ENCODE measurements at places on chromosomes 3 and 15. TPM values are rescaled to one million over a fixed set of nuclear protein-coding genes. Genes with fewer than 3 reads are reported as not detected.

DNA sequence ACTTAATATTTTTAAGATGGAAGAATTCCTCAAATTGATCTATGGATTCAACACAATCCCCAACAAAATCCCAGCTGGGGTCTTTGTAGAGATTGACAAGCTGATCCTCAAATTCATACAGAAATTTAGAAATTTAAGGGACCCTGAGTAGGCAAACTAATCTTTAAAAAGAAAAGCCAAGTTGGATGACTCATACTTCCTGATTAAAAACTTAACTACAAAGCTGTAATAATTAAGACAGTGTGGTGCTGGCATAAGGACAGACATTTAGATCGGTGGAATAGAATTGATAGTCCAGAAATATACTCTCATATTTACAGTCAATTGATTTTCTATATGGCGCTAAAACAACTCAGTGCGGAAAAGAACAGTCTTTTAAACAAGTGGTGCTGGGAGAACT, 11.6 kb downstream of the FAM162A start:
- no peak for DNase-seq

GRCh38 chr3:49998326-49998725, 58.4 kb downstream of the RBM6 start:
- no peak for DNase-seq

DNA sequence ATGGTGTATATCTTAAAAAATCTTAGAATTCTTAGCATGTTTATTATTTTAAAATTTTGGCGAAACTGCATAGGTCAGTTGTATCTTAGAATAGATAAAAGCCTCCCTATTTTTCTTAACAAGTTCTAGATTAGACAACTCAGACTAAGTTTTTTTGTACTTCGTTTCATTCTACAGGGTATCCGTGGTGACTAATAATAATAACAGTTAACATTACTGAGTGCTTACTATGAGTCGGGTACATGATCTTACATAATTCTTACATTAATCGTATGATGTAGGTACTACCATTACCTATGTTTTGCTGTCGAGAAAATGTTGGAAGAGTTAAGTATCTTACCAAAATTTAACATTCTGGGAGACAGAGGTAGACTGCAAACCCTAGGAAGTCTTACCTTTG, 60.7 kb downstream of the UBE2E2 start:
- no peak for DNase-seq

GRCh38 chr3:155426524-155427230, 133.2 kb upstream of the STRIT1 start:
- no peak for DNase-seq

GRCh38 chr3:86937306-86937791, 53.6 kb downstream of the VGLL3 start:
- peak; percentile 51 for DNase-seq

DNA sequence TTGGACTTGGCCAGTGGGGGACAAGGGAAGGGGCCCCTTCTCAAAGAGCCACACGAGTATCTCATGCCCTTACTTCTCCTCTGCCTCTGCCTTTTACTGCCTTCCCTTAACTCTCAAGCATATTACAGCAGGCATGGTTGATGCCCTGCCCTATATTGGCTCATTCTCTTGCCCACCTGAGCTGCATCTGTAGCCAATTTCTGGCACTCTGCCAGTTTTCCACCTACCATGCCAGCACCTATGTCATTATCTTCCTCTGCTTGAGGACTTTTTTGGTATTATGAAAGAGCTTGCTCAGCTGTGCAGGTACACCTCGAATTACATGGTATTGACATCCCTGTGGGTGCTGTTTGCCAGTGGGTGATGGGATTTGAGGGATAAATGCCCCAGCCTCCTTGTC, 181.8 kb downstream of the OXSM start:
- no peak for DNase-seq

- DNase-seq, result no peak
Measured at GRCh38 chr15:78178064-78178463, 28.9 kb downstream of the IDH3A start.

GRCh38 chr3:153462545-153462944, 300.5 kb downstream of the RAP2B start:
- DNase-seq, result no peak

- DNase-seq, result no peak
Measured at GRCh38 chr3:21901484-21901883, 150.5 kb upstream of the ZNF385D start.

DNA sequence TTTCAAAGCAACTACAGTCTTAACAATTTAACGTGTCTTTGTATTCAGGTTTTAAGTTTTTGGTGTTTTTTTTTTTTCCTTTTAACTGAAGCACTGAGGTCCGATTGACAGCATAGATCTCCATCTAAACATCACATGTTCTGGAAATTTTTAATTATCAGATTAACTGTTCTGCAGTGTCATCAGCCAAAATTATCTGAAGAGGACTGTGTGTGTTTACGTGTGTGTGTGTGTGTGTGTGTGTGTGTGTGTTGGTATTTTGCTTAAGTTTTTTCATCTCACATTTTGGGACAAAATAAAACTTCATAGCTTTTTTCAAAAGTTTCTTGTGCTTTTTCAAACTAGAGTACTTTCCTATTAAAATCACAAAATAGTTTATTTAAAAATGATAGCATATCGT, 1.8 kb downstream of the PIK3CA start:
- no peak for DNase-seq

GRCh38 chr15:29280514-29280913, 10.9 kb upstream of the NSMCE3 start:
- no peak for DNase-seq

GRCh38 chr15:69669446-69669845, 216.8 kb downstream of the RPLP1 start:
- DNase-seq, result no peak

- DNase-seq, result no peak
Measured at GRCh38 chr3:34132069-34132692, 333.8 kb downstream of the PDCD6IP start.

DNA sequence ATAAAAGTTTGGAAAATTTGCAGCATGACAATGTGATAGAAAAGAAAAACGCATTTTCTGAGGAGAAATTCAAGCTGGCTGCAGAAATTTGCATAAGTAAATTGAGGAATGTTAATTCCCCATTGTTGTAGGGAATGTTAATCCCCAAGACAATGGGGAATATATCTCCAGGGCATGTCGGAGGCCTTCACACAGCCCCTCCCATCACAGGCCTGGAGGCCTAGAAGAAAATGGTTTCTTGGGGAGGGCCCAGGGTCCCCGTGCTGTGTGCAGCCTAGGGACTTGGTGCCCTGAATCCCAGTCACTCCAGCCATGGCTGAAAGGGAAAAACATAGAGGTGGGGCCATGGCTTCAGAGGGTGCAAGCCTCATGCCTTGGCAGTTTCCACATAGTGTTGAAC, 101.1 kb downstream of the BOC start:
- no peak for DNase-seq

DNA sequence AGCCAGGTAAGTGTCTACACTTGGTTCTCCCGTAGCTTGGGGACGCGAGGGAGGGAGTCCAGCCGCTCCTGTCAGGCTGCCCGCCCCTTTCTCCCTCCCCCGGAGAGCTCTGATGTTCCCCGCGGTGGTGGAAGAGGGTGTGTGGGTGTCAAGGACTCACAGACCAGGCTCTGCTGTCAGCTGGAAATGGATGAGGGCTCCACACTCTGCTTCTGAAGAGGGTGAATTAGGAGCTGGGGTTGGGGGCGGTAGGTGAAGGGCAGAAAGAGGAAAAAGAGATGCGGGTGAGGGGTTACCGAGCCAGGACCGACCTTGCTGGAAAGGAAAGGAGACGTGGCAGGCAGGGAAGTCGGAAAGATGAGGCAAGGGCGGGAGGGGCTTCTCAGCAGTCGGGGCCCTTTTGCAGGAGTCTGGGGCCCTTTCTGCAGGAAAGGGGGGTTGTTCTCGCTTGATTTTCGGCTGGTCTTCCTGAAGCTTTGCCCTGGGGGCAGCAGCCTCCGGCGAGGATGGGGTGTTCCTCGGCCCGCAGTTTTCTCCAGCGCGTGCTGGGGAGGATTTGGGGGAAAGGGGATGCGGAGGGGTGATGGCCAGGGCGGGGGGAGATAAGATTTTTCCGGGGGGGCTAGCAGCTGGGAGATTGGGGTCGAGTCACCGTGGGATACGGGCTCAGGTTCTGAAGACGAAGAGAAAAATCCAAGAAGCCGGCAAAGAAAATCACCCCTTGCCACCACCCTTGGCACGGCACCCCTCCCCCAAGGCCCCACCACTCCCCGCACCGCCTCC, 602 bp upstream of the BAHD1 start:
- peak; percentile 81 for DNase-seq

- no peak for DNase-seq
Measured at GRCh38 chr15:85475711-85476110, 95.3 kb downstream of the AKAP13 start.

DNA sequence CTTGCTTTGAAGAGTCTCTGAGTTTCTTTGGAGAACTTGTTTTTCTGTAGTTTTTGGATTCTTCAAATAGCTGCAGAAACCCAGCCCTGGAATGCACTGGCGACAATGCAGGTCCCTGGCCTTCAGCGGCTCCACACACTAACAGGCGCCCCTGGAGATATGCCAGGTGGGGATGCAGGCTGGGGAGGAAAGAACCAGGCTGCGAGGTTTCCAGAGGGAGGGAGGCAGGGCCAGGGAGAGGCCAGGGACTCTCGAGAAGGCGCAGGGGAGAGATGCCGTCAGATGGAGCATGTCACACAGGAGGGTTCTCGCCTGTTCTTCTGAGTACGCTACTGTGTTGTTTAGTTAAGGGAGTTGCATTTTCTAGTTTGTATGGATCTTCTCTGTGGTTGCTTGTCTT, 283.1 kb downstream of the GABRG3 start:
- no peak for DNase-seq

Gene CORO2B
- 2.2 TPM for total RNA-seq

Gene HHLA2
- 1.5 TPM for total RNA-seq

Gene C3orf52
- total RNA-seq, result 13.2 TPM

Gene FSIP1
- 8.2 TPM for total RNA-seq

Gene CA12
- total RNA-seq, result 0.68 TPM
